ENCODE measurements at places on chromosomes 2 and 18. TPM values are rescaled to one million over a fixed set of nuclear protein-coding genes. Genes with fewer than 3 reads are reported as not detected.

MERTK gene
- 5.7 TPM for total RNA-seq

POTEE gene
- not detected for total RNA-seq

CPO gene
- not detected for total RNA-seq

SPATA3 gene
- not detected for total RNA-seq

C1QL2 gene
- total RNA-seq: not detected

MYOM1 gene
- total RNA-seq: 0.99 TPM

IDH1 gene
- total RNA-seq: 89.7 TPM

REG1A gene
- not detected for total RNA-seq

SLC8A1 gene
- total RNA-seq: 12.9 TPM

MYO5B gene
- total RNA-seq: 50.0 TPM

DGUOK gene
- total RNA-seq: 26.9 TPM

EGR4 gene
- not detected for total RNA-seq

GKN2 gene
- not detected for total RNA-seq

PAX8 gene
- total RNA-seq: 86.5 TPM

LYG2 gene
- not detected for total RNA-seq

RAB6C gene
- total RNA-seq: not detected

TBC1D8 gene
- 22.8 TPM for total RNA-seq

ACTG2 gene
- total RNA-seq: 0.15 TPM

TMEM163 gene
- 6.7 TPM for total RNA-seq

NR4A2 gene
- total RNA-seq: not detected

LOXL3 gene
- total RNA-seq: 1.1 TPM

HAAO gene
- total RNA-seq: 1.2 TPM

NT5C1B gene
- total RNA-seq: not detected

All from renal cortical epithelial cell (primary cell).